HepG2 (cell line): ENCODE measurements at places on chromosomes 7 and 10.
A peak's percentile ranks its signal among the peaks of the same experiment; 100 is the strongest.

GRCh38 chr10:16120563-16120962, 260.3 kb upstream of the MINDY3 start:
- H3K27me3 ChIP-seq, result no peaks in the 10 kb centered on the region
- DNase-seq, result no peak
- H3K4me3 ChIP-seq, result no peak overlapping the region
- H3K27ac ChIP-seq, result no peak overlapping the region
- no peaks in the 10 kb centered on the region for H3K36me3 ChIP-seq
- no peaks in the 10 kb centered on the region for H3K4me1 ChIP-seq

DNA sequence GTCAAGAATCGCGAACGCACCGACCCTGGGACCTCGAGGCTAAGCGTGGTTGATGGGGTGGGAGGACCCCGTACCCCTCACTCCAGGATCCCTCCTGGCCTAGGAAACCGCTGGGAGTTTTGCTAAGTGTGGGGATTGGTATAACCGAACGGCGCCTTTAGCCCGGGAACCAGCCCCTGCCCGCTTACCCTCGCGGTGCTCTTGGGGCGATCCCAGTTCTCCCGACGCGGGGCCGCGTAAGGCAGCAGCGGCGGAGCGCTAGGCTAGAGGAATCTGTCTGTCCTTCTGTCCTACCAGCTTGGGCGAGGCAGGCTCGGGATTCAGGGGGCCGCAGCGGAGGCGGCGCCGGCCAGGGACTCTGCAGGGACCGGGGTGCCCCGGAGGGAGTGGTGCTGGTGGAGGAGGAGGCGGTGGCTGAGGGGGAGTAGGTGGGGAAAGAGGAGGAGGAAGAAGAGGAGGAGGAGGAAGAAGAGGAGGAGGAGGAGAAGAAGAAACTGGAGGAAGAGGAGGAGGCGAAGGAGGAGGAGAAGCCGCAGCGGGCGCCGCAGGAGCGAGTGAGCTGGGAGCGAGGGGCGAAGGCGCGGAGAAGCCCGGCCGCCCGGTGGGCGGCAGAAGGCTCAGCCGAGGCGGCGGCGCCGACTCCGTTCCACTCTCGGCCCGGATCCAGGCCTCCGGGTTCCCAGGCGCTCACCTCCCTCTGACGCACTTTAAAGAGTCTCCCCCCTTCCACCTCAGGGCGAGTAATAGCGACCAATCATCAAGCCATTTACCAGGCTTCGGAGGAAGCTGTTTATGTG, 439 bp upstream of the EMX2 start:
- H3K27ac ChIP-seq, result no peak overlapping the region
- H3K4me3 ChIP-seq, result no peak overlapping the region
- peaks cover 19% of the 10 kb centered on the region for H3K27me3 ChIP-seq
- peaks cover 12% of the 10 kb centered on the region for H3K4me1 ChIP-seq
- DNase-seq, result no peak

- no peaks in the 10 kb centered on the region for H3K36me3 ChIP-seq
- 0 out of 3 replicates have a peak, but pooled peaks cover 2% of the 10 kb centered on the region for H3K27me3 ChIP-seq
- H3K27ac ChIP-seq, result peak overlapping the region; percentile 40
Measured at GRCh38 chr7:108034586-108034985, 31.6 kb upstream of the LAMB1 start.

GRCh38 chr7:152313831-152314604, 121.8 kb downstream of the KMT2C start:
- H3K27me3 ChIP-seq, result no peaks in the 10 kb centered on the region
- no peaks in the 10 kb centered on the region for H3K4me1 ChIP-seq
- H3K27ac ChIP-seq, result no peak overlapping the region
- no peak for DNase-seq

DNA sequence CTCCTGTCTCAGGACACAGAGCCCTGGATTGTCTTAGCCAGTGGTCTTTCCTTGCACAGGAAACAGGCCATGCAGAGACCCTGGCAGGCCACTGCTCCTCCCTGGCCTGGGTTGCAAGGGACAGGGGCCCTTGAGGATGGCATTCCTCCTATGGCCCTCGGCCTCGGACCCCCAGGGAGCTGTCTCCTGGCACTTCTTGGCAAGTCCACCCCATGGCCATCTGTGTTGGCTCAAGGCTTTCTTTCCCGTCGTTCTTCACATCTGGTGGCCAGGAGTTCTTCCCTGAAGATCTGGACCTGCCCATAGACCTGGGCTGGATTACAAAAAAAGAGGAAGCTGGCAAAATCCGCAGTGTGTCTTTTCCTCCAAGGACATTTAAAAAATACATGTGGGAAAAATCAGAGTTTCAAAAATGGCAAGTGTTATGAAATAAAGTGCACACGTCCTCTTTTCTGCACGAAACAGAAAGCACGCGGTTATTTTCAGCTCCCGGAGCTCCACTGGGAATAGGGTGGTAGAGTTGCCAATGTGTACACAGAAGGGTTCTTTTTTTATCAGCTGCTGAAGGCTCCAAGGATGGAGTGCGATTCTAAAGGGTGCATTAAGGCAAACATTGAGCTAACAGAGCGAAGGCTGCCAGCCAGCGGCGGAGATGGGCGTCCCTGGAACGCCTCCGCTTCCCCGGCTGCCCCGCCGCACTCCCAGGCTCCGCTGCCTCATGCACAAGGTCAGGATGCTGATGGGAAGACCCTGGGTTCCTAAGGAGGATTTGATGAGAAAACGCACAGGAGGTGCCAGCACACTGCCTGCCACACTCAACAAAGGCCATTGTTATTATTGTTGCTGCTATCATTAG, 62.8 kb upstream of the FAM20C start:
- no peak for DNase-seq
- H3K4me3 ChIP-seq, result no peak overlapping the region
- H3K4me1 ChIP-seq, result no peaks in the 10 kb centered on the region
- no peak overlapping the region for H3K27ac ChIP-seq

GRCh38 chr7:71243736-71244410, 111.9 kb downstream of the GALNT17 start:
- H3K27me3 ChIP-seq, result no peaks in the 10 kb centered on the region

- no peak overlapping the region for H3K27ac ChIP-seq
- DNase-seq, result peak; percentile 49
- no peaks in the 10 kb centered on the region for H3K36me3 ChIP-seq
- H3K4me3 ChIP-seq, result no peak overlapping the region
- no peaks in the 10 kb centered on the region for H3K4me1 ChIP-seq
- peaks cover 14% of the 10 kb centered on the region; the same call in 1 of the 3 replicates for H3K27me3 ChIP-seq
Measured at GRCh38 chr7:51647931-51648351, 331.3 kb upstream of the COBL start.

DNA sequence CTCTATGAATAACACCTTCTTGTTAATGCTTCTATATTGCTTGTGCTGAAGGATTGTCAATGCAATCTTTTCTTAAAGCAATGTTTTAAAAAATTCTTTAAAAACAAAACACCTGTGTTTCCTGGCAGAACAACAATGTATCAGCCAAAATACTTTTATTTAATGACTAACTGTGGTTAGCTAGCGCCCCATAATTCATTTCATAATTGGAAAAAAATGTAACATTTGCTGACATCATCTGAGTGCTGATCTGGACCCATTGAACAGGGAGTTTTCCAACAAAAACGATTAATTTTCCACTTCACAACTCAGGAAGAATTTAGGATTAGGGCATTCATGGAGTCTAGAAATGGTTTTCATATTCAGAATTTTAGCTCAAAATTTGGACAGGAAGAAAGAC, 137.6 kb upstream of the CDK6 start:
- H3K27me3 ChIP-seq, result no peaks in the 10 kb centered on the region; the same call in 2 of the 3 replicates
- H3K36me3 ChIP-seq, result no peaks in the 10 kb centered on the region
- no peak overlapping the region for H3K4me3 ChIP-seq
- no peaks in the 10 kb centered on the region for H3K4me1 ChIP-seq
- no peak for DNase-seq

- no peaks in the 10 kb centered on the region for H3K27me3 ChIP-seq
- no peaks in the 10 kb centered on the region for H3K4me1 ChIP-seq
- H3K36me3 ChIP-seq, result no peaks in the 10 kb centered on the region
- H3K4me3 ChIP-seq, result no peak overlapping the region
- DNase-seq, result no peak
Measured at GRCh38 chr10:36640626-36641025, 484.8 kb upstream of the ANKRD30A start.

GRCh38 chr10:107790271-107790670, 625.8 kb upstream of the SORCS1 start:
- no peaks in the 10 kb centered on the region for H3K27me3 ChIP-seq
- no peak for DNase-seq
- H3K27ac ChIP-seq, result no peak overlapping the region
- H3K36me3 ChIP-seq, result no peaks in the 10 kb centered on the region
- H3K4me1 ChIP-seq, result no peaks in the 10 kb centered on the region

DNA sequence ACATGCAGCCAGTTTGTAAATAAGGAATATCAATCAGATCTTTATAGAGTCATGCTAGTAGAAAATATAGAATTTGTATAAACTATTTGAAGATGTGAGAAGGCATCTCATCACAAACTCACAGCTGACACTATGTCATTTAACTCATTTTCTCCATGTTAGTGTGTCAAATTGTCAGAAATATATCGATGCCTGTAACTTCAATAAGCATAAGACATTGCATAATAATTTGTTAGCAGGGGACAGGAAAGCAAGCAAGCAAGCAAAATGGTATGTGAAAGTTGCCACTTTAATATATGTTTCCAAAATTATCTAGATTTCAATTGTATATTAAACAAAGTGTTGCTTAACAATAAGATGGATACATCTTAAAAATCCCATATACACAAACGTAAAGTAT, 571.0 kb downstream of the ARL4A start:
- no peak overlapping the region for H3K27ac ChIP-seq
- H3K4me3 ChIP-seq, result no peak overlapping the region
- no peaks in the 10 kb centered on the region for H3K27me3 ChIP-seq
- no peaks in the 10 kb centered on the region for H3K36me3 ChIP-seq
- no peaks in the 10 kb centered on the region for H3K4me1 ChIP-seq

- no peak overlapping the region for H3K4me3 ChIP-seq
- DNase-seq, result no peak
- no peaks in the 10 kb centered on the region for H3K36me3 ChIP-seq
- H3K4me1 ChIP-seq, result peaks cover 12% of the 10 kb centered on the region
- H3K27me3 ChIP-seq, result peaks cover 26% of the 10 kb centered on the region; the same call in 1 of the 3 replicates
- no peak overlapping the region for H3K27ac ChIP-seq
Measured at GRCh38 chr10:132861884-132862461, 76.0 kb upstream of the NKX6-2 start.

DNA sequence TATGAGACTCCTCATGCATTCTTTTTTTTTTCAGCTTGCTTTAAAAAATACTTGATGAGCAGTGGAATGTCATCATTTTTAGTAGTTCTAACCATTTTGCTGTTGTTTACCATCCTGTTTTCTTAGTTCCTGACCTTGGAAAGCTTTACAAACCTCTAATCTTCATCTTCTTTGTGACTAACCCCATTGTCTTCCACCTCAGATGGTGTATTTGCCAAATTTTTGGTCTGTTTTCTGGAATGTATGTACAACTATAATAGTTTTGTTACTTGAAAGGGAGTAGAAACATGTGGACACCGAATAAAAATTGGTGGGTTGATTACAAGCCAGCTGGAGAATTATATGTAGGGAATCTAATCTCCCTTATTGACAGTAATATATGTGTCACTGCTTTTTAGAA, 172.7 kb downstream of the SND1 start:
- peaks cover 50% of the 10 kb centered on the region for H3K4me1 ChIP-seq
- H3K27ac ChIP-seq, result no peak overlapping the region
- peak; percentile 20 for DNase-seq
- H3K36me3 ChIP-seq, result no peaks in the 10 kb centered on the region
- H3K27me3 ChIP-seq, result no peaks in the 10 kb centered on the region

- no peaks in the 10 kb centered on the region for H3K27me3 ChIP-seq
- H3K27ac ChIP-seq, result no peak overlapping the region
- DNase-seq, result no peak
- H3K4me3 ChIP-seq, result no peak overlapping the region
- peaks cover 14% of the 10 kb centered on the region; the same call in 1 of the 3 replicates for H3K36me3 ChIP-seq
Measured at GRCh38 chr7:129401967-129402860, 32.0 kb upstream of the STRIP2 start.

DNA sequence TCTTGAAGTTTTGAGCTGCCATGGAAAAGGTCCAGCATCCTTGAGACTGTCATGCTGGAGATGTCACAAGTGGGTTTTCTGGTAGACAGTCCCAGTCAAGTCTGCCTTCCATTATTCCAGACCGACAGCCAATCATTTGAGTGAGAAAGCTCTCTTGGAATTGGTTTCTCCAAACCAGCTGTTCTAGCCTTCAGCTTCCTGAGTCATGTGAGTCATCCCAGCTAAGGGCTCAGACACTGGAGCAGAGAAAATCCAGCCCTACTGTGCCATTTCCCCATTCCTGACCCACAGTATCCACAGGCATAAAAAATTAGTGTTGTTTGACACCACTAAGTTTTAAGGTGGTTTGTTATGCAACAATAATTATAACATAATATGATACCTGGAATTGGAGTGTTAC, 219.0 kb downstream of the ADRA2A start:
- H3K27me3 ChIP-seq, result no peaks in the 10 kb centered on the region
- H3K27ac ChIP-seq, result no peak overlapping the region
- H3K36me3 ChIP-seq, result no peaks in the 10 kb centered on the region
- H3K4me3 ChIP-seq, result no peak overlapping the region

DNA sequence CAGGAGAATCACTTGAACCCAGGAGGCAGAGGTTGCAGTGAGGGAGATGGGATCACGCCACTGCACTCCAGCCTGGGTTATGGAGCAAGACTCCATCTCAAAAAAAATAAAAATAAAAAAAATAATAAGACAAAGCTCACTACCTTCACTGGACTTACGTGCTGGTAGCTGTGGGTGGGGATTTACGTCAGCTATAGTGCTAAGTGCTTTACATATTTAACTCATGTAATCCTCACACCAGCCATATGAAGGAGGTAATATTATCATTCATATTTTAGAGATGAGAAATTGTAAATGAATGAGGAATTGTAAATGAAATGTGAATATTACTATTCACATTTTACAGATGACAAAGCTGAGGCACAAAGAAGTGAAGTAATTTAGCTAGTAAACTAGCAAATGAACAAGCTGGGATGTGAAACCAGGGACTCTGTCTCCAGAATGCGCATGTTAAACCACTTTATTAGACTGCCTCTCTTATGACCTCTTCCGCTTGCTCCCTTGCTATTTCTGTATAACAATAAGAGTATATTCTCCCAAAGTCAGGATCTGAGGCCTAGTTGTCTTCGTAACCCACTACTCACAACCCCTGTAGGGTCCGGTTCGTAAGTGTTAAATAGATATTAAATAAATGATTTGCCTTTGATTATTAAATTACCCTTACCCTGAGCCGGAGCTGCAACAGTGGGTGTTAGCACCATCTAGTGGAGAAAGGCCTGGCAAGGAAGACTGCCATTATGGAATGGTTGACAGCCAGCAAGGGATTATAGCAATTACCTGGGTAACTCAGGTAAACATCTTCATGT, 70.2 kb downstream of the HTR7 start:
- no peaks in the 10 kb centered on the region for H3K36me3 ChIP-seq
- no peak overlapping the region for H3K27ac ChIP-seq
- H3K4me3 ChIP-seq, result no peak overlapping the region
- H3K27me3 ChIP-seq, result peaks cover 9% of the 10 kb centered on the region; the same call in 2 of the 3 replicates
